Kidney epithelial cell (primary cell): ENCODE measurements at places on chromosomes 1 and 21. TPM values are rescaled to one million over a fixed set of nuclear protein-coding genes. Genes with fewer than 3 reads are reported as not detected.

Gene SPATA1
- total RNA-seq, result not detected in 2 replicates

Gene NSL1
- total RNA-seq, result 28.2 and 33.7 TPM in 2 replicates

Gene MYBPHL
- total RNA-seq, result not detected in 2 replicates

Gene ZSWIM5
- 0.62 and 0.84 TPM in 2 replicates for total RNA-seq

Gene GPR3
- 0.27 and 1.6 TPM in 2 replicates for total RNA-seq

- DNase-seq, result no peak
These were observed 158.1 kb downstream of the RUNX1 start for GRCh38 chr21:34890724-34891612.

DNA sequence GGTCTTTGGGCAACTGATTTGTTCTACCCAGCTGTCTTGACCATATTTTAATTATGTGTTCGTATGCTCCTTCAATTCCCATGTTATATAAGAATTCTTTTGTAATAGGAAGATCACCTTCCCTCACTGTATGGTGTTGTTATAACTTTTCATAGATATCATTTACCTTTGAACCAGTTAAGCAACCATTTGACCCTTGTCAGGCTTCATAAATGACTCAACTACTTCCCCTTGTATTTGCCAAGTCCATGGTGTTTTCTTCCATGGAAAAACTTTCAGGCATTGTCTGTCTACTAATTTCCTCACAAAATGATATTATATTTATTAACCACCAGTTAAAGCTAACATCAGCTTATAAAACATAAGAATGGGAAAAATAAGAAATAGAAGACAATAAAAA is 5.1 kb downstream of the BPNT1 start:
- DNase-seq, result no peak

- no peak for DNase-seq
These were observed 10.5 kb downstream of the SPATA46 start for GRCh38 chr1:162366149-162366548.

DNA sequence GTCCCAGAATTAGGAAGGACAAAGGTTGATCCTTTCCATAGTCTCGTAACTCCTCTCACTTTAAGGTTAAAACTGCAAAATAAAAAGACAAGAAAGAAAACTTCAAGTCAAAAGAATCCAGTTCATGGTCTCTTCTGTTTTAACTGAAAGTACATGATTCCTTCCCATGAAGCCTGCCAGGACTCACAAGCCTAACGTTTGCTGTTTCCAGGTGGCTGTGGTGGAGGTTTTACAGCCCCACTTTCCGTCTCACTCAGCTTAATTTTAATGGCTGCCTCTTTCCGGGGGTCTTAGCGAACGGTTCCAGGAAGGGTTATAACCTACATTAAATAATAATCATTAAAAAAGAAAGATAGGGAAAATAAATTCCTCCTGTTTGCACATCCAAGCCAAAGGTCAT is 136.8 kb upstream of the SPAG17 start:
- no peak for DNase-seq

DNA sequence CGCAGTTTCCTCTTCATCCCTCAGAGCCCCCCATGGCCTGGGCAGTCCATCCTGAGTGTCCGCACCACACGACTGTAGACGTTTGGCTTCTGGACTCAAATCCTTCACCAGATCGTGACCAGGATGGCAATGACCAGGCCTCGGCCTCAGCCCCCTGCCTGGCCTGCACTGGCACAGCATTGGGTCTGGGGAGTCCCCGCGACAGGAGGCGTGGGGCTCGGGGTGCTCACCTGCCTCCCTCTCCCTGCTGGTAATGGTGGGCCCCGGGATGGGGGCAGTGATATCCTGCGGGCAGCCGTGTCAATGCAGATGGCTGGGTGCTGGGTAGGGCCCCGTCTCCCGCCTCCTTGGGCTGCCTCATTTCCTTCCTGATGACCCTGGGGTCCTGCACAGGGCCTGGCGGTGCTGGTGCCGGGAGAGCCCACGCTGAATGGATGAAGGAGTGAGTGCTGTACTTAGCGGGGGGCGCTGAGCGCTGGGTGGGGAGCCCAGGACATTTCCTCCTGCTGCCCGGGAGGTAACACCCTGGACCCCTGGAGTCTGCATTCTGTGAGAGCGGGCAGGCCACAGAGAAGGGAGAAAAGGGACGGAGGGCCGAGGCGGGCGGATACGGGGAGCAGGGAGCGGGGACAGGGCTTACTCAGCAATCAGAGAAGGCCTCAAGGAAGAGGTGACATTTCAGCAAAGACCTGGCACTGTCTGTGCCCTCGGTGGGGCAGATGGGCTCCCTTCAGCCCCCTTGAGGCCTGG is 2.1 kb upstream of the TNFRSF14 start:
- no peak for DNase-seq

DNA sequence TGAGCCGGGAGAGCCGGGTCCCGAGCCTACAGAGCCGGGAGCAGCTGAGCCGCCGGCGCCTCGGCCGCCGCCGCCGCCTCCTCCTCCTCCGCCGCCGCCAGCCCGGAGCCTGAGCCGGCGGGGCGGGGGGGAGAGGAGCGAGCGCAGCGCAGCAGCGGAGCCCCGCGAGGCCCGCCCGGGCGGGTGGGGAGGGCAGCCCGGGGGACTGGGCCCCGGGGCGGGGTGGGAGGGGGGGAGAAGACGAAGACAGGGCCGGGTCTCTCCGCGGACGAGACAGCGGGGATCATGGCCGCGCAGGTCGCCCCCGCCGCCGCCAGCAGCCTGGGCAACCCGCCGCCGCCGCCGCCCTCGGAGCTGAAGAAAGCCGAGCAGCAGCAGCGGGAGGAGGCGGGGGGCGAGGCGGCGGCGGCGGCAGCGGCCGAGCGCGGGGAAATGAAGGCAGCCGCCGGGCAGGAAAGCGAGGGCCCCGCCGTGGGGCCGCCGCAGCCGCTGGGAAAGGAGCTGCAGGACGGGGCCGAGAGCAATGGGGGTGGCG is 371 bp downstream of the ARID1A start:
- DNase-seq, result no peak
